Astrocyte of the spinal cord (primary cell): ENCODE measurements at places on chromosomes 6 and 20.

- peak; percentile 96 for DNase-seq
Measured at GRCh38 chr6:149941583-149942460, at the start of gene ULBP2. ULBP2 (plus strand) TSS chr6:149942014; CDS start chr6:149942073, 59 bp downstream.

- no peak for DNase-seq
Measured at GRCh38 chr6:112199001-112199403, 55.4 kb downstream of the LAMA4 start.

DNA sequence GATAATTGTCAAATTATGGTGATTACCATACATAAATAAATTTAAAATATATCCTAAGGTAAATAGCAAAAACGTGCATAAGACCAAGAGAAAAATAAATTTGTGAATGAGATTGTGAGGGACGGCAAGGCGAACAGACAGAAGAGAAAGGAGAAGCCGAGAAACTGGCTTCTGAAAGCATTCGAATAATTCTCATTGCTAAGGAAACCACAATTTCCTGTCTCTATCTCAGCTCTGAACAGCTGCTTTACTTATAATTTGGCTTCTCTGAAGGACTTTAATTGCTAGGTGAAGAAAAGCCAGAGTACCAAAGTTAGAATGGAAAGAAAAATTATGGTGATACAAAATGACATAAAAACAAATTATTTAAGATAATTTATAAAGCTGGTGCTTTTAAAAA, 79.0 kb upstream of the RGS17 start:
- DNase-seq = peak; percentile 62

DNA sequence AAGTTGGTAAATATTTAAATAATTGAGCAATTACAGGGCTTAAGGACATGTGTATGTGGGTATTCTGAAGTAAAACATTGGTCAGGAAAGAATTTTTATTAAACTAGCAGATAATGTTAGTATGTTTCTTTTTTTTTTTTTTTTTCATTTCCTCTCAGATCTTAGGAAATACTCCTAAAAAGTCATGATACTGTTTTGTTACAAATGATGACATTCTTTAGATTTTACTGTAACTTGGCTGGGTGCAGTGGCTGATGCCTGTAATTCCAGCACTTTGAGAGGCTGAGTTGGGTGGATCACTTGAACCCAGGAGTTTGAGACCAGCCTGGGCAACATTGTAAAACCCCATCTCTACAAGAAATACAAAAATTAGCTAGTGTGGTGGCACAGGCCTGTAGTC, 41.5 kb downstream of the CDC40 start:
- no peak for DNase-seq

GRCh38 chr20:59828125-59829053, 105.0 kb downstream of the SYCP2 start:
- no peak for DNase-seq

DNA sequence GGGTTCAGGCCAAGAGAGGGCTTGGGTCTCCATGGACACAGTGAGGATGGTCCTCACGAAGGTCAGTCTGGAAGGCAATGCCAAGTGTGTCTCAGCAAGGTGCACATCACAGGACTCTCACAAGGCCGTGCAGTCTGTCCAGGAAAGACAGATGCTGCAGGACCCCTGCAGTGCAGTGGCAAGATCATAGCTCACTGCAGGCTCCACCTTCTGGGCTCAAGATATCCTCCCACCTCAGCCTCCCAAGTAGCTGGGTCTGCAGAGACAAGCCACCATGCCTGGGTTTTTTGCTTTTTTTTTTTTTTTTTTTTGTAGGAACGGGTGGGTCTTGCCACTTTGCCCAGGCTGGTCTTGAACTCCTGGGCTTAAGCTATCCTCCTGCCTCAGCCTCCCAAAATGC, 26.4 kb downstream of the ZMYND8 start:
- DNase-seq = no peak

DNA sequence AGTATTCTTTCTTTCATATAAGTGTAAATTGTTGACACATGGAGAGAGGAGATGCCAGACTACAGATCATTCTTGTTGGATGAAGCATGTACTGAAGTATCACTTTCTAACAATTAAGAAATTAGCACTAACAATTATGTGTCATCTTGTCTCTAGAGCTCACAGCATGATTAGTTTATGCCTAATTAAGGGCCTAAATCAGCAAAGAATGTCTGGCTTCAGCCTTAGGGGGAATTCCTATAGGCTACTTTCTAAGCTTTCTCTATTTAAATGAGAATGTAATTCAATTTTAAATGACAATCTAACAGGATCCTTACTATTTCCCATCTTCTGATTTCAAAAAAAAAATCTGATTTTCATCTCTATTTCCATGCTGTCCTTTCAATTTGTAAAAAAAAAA, 371.0 kb downstream of the EPHA7 start:
- no peak for DNase-seq

- no peak for DNase-seq
Measured at GRCh38 chr6:137699031-137699683, 167.9 kb upstream of the TNFAIP3 start.

DNA sequence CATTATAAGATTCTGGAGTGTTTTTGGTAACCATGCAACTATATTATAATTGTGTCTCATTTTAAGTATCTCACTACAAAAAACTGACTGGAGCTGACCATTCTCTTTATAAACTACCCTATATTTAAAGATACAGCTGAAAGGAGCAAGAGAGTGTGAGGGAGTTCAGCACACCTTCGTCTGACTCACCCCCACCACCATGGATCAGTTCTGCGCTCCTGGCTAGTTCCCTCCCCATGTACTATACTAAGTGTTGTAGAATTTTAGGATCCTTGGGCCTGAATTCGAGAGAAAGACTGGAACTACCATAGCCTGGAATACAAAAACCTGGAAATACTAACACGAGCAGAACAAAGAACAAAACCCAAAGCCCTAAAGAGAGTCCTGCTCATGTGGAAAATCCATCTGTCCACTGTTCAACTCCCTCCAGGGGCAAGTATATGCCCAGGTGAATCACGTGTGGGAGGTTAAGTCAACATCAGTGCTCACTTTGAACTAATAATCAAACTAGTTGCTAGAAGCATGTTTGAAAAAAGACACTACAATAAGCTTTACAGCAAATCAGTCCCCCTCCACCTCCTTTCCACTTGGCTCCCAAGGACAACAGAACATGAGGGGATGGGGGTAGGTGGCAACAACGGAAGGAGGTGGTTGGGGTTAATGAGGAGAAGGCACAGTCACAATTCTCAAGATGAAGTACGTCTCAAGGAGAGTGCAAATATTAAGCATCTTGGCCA, 46.8 kb downstream of the ELOVL5 start:
- no peak for DNase-seq

DNA sequence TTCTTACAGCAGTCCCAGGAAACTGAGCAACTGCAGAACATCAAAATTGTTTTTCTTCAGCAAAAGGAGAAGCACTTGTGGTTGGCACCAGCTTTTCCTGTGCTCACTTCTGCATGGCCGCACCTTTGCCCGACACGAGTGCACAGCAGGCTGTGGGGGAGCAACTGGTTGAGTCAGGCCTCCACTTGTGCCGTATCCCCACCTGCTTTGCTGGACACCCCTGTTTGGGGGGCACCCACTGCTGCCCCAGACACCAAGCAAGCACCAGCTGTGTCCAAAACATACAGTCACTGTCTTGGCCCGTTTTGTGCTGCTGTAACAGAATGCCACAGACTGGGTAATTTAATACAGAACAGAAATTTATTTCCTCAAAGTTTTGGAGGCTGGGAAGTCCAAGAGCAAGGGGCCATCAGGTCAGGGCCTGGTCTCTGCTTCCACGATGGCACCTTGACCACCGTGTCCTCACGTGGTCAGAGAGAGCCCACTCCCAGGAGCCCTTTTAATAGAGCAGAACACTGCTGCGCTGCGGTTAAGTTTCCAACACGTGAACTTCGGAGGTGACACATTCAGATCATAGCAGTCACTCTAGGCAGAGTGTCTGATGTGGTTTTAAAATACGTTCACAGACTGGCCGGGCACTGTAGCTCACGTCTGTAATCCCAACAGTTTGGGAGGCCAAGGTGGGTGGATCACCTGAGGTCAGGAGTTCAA, 8.7 kb upstream of the GMEB2 start:
- DNase-seq = no peak

GRCh38 chr6:158818581-158819212, 471 bp downstream of the EZR start:
- DNase-seq = peak; percentile 65

GRCh38 chr6:82686719-82687118, 323.1 kb downstream of the TPBG start:
- no peak for DNase-seq

DNA sequence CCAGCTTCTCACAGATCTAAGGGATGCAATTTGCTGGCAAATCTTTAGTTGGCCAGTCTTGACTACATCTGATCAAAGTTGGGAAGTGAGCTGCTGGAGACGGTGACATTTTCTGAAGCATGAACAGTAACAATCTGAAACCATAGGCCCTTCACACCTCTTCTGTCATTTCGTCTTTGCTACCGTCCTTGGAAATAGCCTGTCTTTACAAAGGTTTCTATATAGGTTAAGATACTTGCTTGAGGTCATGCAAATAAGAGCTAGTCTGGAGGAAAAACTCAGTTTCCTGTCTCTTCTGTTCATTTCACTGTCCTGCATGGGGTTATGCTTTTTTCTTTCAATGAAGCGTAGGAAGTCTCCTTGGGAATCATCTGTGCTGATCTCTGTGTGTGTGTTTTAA, 55.6 kb downstream of the CARMIL1 start:
- no peak for DNase-seq

GRCh38 chr6:32488083-32488482, 42.0 kb downstream of the HLA-DRB5 start:
- no peak for DNase-seq

DNA sequence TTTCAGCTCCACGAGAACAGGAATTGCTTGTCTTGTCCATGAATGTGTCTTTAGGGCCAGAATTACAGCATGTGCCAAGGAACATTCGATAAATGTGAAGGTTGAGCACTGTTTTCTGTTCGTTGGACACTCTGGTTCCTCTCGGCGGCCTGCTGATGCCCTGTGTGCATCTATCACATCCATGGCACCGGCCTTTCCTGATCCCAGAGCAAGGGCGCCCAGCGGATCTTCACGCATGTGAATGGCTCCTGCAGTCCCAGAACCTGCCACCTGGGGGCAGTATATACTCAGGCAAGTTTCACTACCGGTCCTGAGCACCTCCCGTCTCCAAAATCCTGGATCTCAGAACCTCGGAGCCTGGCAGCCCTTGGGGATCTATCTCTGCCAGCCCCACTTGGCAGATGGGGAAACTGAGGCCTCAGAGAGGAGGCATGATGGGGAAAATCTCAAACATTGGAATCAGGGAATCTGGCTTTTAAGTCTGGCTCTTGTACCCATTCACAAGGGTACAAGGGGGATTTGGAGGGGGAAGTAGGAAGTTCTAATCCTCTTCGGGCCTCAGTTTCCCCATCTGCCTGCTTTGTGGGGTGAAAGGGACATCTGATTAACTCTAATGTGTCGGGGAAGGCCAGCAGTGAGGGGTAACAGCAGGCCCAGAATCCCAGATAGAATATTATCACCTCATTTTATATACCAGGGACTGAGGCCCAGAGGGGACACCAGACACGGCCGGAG, 4.3 kb upstream of the CEBPB start:
- DNase-seq = peak; percentile 82

DNA sequence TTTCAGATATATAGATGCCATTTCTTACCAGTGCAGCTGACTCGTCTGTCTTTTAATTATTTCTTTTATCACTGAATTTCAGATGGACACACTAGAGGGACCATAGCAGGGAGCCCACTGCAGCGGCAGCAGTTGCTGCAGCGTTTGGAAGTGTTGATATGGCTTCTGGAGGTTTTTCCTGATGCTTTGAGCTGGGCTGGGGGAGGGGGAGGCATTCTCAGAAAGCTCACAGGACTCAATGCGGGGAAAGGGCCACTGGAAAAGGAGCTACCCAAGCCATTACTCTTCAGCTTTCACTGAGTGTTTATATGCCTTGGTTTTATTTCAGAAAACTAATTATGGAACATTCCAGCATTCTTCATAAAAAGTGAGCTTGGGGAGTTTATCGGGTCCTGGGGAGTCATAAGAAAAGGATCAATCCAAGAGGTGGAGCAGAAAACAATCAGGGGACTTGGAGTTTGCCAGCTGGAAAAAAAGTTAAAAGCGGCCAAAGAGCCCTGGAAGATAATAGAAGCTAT, 740.4 kb upstream of the FLRT3 start:
- no peak for DNase-seq

DNA sequence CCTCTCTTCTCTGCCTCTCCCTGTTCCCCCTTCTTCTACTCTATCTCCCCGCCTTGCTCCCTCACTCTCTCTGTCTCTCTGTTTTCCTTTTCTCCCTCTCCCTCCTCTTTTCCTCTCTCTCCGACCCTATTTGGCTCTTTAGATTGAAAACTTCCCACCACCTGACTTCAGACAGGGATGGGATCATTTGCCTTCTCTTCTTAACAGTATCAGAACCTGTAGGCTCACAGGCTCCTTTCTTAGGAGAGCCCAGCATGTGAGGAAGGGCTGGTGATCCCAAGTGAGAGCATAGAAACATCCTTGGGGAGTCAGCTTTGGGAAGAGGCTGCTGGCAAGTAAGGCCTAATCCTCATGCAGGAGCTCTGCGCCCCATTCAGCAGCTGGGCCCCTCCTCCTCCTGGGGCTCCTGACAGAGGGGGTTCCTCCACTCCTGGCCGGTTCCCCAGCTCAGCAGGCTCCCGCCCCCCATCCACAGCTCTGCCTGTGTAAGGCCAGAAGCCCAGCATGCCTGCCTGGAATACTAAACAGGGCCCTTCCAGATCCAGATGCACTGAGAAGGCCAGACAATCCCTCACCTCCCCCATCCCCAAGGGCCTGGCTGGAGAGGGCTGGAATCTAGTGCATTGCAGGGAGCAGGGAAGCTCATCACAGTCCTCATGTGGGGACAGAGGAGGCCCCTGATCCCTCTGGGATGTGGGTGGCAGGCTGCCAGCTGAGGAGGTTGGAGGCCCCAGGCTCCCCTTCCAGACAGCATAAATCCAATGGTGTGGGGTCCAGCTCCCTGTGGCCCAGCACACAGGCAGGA, 93.4 kb downstream of the PTPRT start:
- DNase-seq = no peak

DNA sequence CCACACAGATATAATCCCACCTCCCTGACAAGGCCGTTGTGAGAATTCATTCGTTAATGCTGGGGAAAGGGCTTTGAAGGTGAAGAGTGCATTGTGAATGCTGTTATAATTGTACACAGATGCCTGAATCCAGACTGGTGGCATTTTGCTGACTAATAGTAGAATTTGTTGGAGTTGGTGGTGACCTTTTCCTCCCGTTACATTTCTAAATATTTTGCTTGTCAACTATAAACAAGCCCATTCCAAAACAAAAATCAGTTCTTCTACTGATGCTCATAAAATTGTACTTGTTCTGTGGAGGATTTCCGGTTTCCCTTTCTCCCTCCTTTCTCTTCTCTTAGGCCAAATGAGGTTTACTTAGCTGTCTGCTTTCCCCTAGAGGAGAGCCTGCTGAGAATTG, 253.1 kb upstream of the SUPT3H start:
- no peak for DNase-seq
